ENCODE measurements at places on chromosomes 4 and X. TPM values are rescaled to one million over a fixed set of nuclear protein-coding genes. Genes with fewer than 3 reads are reported as not detected.
A peak's percentile ranks its signal among the peaks of the same experiment; 100 is the strongest.

BBS12 gene
- total RNA-seq, result 3.8 TPM

DNA sequence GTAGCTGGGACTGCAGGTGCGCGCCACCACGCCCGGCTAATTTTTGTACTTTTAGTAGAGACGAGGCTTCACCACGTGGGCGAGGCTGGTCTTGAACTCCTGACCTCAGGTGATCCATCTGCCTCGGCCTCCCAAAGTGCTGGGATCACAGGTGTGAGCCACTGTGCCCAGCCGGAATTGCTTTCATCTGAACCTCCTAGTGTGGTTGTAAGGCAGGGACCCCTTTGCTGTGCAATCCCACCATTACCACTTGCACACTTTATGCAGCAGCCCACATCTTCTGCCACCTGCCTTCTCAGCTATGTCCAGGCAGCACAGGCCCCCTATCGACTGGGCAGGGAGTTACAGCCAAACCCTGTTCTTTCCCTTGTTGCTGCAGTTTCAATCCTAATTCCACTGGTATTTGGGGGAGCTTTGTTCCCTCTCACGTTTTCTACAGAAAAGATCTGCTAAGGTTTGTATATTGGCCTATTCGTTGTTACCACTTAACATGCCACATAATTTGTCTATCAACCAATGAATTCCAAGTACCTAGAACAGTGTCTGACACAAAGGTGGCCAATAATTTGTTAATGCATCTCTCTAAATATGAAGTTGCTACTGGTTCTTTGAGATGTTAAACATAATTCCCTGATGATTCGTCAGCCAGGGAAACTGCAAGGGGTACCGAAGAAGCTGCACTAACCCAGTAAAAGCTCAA lies 6.5 kb downstream of the RPL39 start:
- no peak for DNase-seq

- DNase-seq, result no peak
These were observed 5.1 kb downstream of the HS6ST2 start for GRCh38 chrX:132953354-132953753.

DNA sequence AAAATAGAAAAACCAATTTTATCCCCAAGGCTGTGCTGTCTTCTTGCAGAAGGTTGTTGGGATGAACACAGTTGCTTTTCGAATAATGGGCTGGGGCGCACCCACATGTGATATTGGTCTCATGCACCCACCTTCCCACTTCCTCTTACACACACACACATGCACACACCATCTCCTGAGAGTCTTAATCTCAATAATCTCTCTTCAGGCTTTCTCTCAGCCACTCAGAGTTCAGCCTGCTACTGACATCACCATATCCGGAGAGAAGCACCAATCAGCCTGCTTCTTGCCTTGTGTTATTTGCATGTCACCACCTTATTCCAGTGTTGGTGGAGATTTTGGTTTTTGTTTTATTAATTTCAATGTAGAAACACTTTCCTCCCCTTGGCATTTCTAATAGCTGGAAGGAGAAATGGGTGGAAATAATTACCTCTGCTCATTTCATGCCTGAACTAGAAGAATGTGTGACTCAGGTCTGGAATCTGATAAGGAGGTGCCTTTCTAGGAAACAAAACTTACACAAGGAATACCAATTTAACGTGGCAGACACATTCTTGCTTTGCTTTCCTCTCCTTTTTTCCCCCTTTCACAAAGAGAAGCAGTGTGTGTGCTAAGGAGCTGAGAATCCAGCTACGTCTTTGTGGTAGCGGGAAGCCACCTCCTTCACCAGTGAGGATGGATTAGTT lies 400.2 kb downstream of the MID1IP1 start:
- DNase-seq, result no peak

GRCh38 chrX:23789386-23790154 lies 6.6 kb downstream of the SAT1 start:
- DNase-seq, result no peak

- no peak for DNase-seq
These were observed 7.4 kb upstream of the SHOX start for GRCh38 chrX:623268-623598.

GRCh38 chr4:10006231-10006600 lies 15.1 kb downstream of the SLC2A9 start:
- no peak for DNase-seq

DNA sequence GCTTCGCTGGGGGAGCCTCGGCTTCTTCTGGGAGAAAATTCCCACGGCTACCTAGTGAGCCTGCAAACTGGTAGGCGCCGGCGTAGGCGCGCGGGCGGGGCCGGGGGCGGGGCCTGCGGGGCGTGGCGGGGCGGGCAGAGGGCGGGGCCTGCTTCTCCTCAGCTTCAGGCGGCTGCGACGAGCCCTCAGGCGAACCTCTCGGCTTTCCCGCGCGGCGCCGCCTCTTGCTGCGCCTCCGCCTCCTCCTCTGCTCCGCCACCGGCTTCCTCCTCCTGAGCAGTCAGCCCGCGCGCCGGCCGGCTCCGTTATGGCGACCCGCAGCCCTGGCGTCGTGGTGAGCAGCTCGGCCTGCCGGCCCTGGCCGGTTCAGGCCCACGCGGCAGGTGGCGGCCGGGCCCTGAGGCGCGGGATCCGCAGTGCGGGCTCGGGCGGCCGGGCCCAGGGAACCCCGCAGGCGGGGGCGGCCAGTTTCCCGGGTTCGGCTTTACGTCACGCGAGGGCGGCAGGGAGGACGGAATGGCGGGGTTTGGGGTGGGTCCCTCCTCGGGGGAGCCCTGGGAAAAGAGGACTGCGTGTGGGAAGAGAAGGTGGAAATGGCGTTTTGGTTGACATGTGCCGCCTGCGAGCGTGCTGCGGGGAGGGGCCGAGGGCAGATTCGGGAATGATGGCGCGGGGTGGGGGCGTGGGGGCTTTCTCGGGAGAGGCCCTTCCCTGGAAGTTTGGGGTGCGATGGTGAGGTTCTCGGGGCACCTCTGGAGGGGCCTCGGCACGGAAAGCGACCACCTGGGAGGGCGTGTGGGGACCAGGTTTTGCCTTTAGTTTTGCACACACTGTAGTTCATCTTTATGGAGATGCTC lies at the start of gene HPRT1:
Gene HPRT1 (plus strand): TSS at position 161 of the 857 bp plus-strand sequence. CDS start 147 bp downstream, at position 308.
- DNase-seq, result peak; percentile 84

GRCh38 chrX:17606231-17606630 lies 131.1 kb upstream of the SCML1 start:
- DNase-seq, result no peak

DNA sequence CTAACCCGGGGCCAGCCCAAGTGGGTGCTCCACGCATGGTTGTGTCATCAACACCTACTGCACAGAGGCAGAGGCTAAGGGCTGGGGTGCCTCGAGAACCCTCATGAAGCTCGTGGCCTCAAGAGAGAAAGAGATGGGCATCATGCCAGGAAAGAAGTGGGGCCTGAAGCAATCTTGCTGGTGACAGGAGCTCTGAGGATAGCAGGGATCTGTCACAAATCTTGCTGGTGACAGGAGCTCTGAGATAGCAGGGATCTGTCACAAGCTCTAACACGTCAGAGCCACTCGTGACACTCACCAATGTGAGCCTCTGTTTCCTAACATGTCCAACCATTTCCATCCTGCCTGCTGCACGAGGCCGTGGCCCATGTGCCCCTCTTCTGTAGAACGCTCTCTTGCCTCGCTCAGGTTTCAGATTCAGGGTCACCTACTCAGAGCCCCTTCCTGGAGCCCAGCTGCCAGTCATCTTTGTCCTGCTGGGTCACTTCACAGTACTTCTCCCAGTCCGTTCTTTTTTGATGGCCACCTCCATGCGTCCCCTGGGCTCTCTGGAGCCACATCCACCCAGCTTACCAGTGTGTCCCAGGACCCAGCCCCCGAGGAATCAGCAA lies 21.1 kb downstream of the PNMA6E start:
- DNase-seq, result no peak

DNA sequence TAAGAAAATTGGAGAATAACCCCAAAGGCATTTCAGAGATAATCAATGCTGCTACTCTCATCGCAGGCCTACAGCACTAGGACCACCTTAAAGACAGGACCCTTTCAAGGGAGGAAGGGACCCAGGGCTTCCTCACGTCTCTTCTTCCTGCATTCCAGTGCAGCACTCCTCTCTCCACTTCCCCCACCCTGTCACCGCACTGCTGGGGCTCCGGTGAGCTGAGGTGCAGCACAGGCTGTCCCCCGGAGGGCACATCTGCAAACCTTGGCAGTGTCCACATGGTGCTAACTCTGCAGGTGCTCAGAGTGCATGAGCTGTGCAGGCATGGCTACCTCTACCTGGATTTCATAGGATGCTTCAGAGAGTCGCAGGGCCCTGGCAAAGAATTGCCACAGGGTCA lies 305.6 kb downstream of the DCHS2 start:
- DNase-seq, result no peak

DNA sequence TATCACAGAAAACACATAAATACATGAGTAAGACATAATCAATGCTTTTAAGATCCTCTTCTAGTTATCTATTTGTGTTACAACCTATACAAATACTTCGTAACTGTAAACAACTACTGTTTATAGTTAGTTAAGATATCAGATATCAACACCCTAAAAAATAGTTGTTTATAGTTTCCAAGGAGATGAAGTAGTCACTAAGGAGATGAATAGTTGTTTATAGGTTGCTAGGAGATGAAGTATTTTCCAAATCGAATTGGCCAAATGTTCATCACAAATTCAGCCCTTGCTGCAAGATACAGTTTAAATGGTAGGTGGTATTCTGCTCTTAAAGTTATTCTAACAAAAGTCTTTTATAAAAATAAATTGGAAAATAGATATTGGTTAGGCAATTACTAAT lies 618.2 kb upstream of the PCDH10 start:
- DNase-seq, result no peak

PDZD4 gene
- total RNA-seq, result 23.9 TPM

DNA sequence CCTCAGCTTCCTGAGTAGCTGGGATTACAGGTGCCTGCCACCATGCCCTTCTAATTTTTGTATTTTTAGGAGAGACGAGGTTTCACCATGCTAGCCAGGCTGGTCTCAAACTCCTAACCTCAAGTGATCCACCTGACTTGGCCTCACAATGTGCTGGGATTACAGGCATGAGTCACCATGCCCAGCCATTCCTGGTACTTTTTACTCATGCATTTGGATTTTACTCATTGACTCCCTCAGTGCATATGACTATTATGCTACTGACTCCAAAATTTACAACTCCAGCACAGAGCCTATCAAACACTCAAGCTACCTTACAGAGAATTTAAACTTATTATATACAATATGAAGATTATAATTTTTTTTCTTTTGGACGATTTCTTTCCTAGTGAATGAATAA lies 199.9 kb downstream of the CXXC4 start:
- DNase-seq, result no peak

ANAPC10 gene
- total RNA-seq, result 21.0 TPM

DNA sequence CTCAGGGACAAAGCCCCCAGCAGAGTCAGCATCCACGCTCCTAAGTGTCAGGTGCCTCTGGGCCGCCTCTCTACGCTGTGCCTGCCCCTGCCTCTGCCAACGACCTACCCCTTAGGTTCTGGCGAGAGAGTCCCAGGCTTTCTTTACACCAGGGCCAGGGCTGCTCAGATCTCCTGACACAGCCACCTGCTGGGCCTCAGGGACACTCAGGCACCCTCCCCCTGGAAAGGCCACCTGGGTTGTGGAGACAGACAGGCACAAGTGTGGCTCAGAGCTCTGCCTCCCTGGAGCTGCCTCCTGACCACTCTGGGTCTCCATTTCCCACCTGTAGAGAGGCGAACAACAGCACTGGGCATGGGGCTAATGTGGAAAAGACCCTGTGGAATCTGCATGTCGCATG lies 90.0 kb upstream of the ADRA2C start:
- no peak for DNase-seq

- DNase-seq, result no peak
These were observed 178.9 kb upstream of the GPC4 start for GRCh38 chrX:133594156-133594555.

GRCh38 chr4:36323816-36324419 lies 42.5 kb downstream of the DTHD1 start:
- no peak for DNase-seq

GRCh38 chrX:16479206-16479869 lies 170.6 kb upstream of the S100G start:
- no peak for DNase-seq

IL2RG gene
- 5.2 TPM for total RNA-seq

DNA sequence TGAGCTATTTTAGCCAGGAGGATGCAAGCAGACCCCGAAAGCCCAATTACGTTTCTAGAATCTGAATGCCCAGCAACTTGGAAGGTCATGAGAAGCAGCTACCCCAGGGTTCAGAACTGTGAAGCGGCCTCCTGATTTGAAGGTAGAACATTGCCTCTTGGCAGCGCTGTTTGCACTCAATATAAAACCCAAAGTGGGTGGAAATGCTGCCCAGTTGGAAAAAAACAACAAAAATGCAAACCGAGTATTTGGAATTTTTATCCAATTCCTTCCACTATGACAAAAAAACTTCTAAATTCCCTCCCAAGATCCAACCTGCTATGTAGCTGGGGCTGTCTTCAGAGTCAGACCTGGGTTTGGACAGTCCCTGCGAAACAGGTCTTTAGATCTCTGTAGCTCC lies 103.3 kb upstream of the RBPJ start:
- DNase-seq, result no peak

DNA sequence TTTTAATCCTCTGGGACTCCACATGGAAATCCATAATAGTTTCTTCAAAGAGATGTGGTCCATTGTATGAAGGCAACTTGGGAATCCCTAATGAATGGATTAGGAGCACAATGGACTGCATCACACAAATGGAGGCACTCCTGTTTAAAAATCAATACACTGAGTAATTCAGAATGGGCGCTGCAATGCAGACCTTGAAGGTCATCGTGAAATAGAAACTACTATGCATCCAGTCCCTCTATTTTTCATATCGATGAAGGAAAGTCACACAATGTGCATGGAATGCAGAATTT lies 98.8 kb upstream of the EGFL6 start:
- DNase-seq, result no peak

DNA sequence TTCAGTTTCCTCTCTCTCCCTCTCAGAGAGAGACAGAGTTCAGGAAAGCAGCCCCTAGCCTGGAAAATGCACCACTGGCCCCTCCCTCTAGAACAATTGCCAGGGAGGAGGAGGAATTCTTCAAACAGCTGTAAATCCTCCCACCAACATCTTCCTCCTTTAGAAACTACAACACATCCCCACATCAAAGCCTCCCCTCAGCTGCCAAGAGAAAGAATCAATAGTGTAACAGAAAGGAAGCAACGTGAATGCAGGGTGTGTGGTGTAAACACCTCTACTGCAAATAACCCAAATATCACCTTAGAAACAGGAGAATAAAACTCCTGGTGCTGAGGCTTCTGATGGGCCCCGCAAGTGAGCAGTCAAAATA lies 249.9 kb upstream of the GATB start:
- DNase-seq, result no peak

GRCh38 chrX:54093571-54093970 lies 49.3 kb upstream of the PHF8 start:
- DNase-seq, result no peak

BEND4 gene
- total RNA-seq, result 0.14 TPM

GAGE12G gene
- not detected for total RNA-seq

DNA sequence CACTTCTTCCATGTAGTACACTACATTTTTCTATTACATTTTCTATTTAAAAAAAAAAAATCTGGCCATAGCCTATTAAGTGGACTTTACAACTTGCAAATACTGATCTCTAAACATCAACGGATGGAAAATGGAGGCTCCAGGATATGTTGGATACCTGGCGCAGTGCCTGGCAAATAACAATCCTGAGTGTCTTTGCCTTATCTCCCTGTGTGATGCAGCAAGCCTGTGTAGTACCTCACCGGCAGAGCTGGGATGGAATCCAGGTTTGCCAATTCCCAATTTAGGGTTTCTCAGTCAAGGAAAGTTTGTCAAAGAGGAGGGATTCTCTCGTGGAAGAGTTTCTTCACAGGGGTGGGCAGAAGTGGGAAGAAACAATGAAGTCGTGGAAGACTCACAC lies 93.2 kb downstream of the KDR start:
- DNase-seq, result no peak

- DNase-seq, result no peak
These were observed 5.8 kb upstream of the GUCY2F start for GRCh38 chrX:109487640-109488039.

Data from type B pancreatic cell (in vitro differentiated cells).